Nephron progenitor cell (in vitro differentiated cells): ENCODE measurements at places on chromosomes 5 and 9.

DNA sequence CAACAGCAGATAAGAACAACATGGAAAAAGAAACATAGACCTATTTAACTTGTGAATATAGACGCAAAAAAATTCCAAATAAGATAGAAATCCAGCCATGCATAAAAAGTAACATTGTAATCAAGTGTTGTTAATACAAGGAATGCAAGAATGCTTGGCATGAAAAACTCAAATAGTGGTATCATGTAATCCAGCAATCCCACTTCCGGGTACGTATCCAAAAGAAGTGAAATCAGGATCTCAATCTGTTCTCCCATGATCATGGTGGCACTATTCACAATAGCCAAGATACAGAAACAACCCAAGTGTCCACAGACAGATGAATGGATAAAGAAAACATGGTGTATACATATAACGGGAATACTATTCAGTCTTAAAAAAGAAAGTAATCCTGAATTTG, 437.4 kb downstream of the ARHGEF28 start:
- H3K27me3 ChIP-seq, result peaks cover 4% of the 10 kb centered on the region
- no peak for DNase-seq
- no peak overlapping the region for H3K27ac ChIP-seq
- no peak overlapping the region for H3K4me3 ChIP-seq

DNA sequence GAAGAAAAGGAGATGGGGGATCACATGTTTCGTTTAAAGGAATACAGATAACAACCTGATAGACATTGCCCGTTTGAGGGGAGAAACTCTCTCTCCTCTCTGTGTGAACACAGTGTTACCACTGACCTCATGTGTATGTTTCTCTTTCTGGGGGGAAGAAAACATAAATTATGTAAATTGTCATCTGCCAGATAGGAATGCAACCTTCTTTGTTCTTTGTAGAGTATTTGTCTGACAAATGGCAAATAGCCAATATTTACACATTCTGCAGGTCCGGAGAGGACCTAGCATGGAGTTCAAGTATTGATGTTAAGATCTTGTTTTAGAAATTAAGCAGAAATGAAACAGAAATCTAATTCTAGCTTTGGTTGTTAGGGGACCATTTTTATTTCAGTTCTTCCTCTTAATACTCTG, 276.3 kb downstream of the SAXO1 start:
- H3K27me3 ChIP-seq, result peaks cover 3% of the 10 kb centered on the region
- no peaks in the 10 kb centered on the region for H3K36me3 ChIP-seq
- no peak for DNase-seq
- H3K27ac ChIP-seq, result no peak overlapping the region

DNA sequence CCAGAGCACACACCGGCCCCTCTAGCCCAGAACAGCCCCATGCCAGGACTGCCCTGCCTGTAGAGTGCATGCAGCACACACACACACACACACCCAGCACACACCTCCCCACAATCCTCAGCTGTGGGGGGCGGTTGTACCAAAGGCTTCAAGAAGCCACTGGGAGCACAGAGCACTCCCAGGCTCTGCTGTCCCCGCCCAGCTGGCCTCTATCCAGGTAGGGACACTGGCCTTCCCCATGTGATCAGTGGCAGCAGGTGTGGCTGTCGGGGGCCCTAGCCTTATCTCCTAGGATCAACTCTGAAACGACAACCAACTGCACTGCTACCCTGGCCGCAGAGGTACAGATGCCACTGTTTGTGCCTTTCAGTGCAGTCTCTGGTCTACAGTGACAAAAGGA, 2.0 kb downstream of the ANAPC2 start:
- DNase-seq, result no peak
- H3K27ac ChIP-seq, result no peak overlapping the region
- peaks cover 14% of the 10 kb centered on the region for H3K36me3 ChIP-seq
- peak overlapping the region; percentile 93 for H3K4me3 ChIP-seq
- no peaks in the 10 kb centered on the region for H3K27me3 ChIP-seq

- no peaks in the 10 kb centered on the region for H3K36me3 ChIP-seq
- peaks cover 35% of the 10 kb centered on the region for H3K4me1 ChIP-seq
- no peak for DNase-seq
- no peak overlapping the region for H3K4me3 ChIP-seq
These were observed 13.0 kb downstream of the C1QTNF2 start for GRCh38 chr5:160357394-160357793.

DNA sequence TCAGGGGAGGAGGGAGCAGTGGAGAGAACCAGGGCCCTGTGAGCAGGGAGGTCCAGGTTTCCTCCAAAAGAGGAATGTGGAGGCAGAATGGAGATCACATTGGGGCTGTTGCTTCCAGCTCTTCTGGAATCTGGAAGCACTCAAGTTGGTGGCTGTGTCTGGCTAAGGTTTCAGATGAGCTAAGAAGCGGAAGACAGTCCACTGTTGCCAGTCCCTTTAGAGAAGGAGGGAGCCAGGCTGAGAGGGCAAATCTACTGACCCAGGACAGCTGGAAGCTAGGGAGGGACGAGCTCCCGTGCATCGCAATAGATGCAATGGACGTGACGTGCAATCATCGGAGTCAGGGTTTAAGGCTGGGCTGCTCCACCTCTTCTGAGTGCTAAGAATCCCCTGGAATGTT, 71.2 kb downstream of the TENT4A start:
- H3K27me3 ChIP-seq, result peaks cover 8% of the 10 kb centered on the region
- H3K27ac ChIP-seq, result peak overlapping the region; percentile 10
- peaks cover 31% of the 10 kb centered on the region for H3K4me1 ChIP-seq
- no peak for DNase-seq
- H3K36me3 ChIP-seq, result no peaks in the 10 kb centered on the region

GRCh38 chr9:135069558-135070197, 17.8 kb upstream of the OLFM1 start:
- no peak overlapping the region for H3K4me3 ChIP-seq
- no peak overlapping the region for H3K27ac ChIP-seq
- no peaks in the 10 kb centered on the region for H3K36me3 ChIP-seq
- H3K4me1 ChIP-seq, result peaks cover 17% of the 10 kb centered on the region
- DNase-seq, result no peak

- no peak overlapping the region for H3K27ac ChIP-seq
- peaks cover 5% of the 10 kb centered on the region for H3K4me1 ChIP-seq
- DNase-seq, result no peak
- peaks cover 5% of the 10 kb centered on the region for H3K27me3 ChIP-seq
- H3K36me3 ChIP-seq, result peaks cover 7% of the 10 kb centered on the region
These were observed 7.4 kb downstream of the SLC22A4 start for GRCh38 chr5:132301344-132302271.

DNA sequence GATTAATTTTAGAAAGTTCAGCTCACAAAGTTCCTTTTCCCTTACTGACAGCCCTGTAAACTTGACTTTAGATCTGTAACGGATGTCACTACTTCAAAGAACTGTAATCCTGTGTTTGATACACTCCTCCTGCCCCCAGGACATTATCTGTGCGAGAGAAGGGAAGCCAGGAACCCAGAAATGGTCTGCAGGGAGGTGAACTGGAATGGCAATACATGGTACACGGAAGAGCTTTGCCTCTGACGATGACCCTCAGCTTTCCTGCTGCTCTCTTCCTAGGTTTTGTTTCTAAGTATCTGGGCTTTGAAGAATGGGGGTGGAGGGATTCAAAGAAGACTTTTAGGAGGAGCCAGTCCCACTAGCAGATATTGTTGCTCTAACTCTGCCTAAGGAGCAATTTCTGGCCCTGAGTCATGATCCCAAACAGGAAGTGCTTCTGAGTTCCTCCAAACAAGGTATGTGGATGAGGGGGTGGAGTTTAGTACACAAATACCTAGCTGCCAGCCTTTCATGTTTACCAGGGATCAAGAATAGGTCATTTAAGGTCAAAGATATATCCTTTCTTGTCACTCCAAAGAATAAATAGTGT, 43.4 kb upstream of the TMC1 start:
- no peak for DNase-seq
- H3K36me3 ChIP-seq, result peaks cover 6% of the 10 kb centered on the region
- H3K27me3 ChIP-seq, result peaks cover 3% of the 10 kb centered on the region

DNA sequence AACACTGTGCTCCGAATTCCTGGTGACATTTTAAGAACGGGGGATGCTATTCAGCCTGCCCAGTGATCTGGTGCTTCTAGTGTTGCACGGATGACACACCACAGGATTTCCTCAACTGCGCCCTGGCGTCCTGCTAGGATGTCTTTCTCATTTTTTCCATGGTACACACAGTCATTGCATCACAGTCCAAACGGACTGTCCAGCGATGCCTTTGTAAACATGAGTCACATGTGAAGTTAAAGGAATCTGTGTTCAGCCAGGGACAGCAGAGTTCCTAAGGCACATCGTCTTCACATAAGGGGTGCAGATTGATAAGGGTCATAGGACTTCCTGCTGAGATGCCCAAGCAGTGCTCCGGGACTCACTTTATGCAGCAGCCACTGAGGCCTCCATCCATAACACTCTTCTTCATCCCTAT, 9.3 kb upstream of the PTPN3 start:
- no peak overlapping the region for H3K4me3 ChIP-seq
- peaks cover 48% of the 10 kb centered on the region for H3K27me3 ChIP-seq
- DNase-seq, result no peak
- no peaks in the 10 kb centered on the region for H3K36me3 ChIP-seq

GRCh38 chr9:134629586-134630392, 11.8 kb upstream of the COL5A1 start:
- H3K36me3 ChIP-seq, result no peaks in the 10 kb centered on the region
- no peak for DNase-seq
- no peak overlapping the region for H3K4me3 ChIP-seq
- peaks cover 7% of the 10 kb centered on the region for H3K27me3 ChIP-seq

DNA sequence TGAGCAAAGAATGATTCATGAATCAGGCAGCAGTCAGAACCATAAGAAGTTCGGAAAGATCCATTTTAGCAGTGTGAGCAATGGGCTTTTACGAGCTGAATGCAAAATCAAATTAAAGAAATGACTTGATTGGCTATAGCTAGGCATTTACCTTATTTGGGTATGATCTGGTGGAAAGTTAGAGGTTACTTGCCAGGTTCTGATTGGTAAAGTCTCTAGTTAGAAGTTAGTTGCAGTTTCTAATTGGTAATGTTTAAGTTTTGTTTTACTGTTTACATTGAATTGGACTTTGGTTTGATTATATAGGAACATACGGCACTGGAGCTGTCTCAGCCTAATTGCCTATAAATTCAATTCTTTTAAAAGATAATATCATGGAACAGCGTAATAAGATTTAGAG, 97.9 kb downstream of the ITGA1 start:
- H3K4me3 ChIP-seq, result no peak overlapping the region
- H3K27me3 ChIP-seq, result no peaks in the 10 kb centered on the region
- peaks cover 4% of the 10 kb centered on the region for H3K36me3 ChIP-seq
- H3K4me1 ChIP-seq, result peaks cover 16% of the 10 kb centered on the region
- DNase-seq, result no peak

- no peak overlapping the region for H3K4me3 ChIP-seq
- H3K27me3 ChIP-seq, result peaks cover 20% of the 10 kb centered on the region
- H3K27ac ChIP-seq, result peak overlapping the region; percentile 15
These were observed 10.1 kb upstream of the ZNF484 start for GRCh38 chr9:92887880-92888338.

DNA sequence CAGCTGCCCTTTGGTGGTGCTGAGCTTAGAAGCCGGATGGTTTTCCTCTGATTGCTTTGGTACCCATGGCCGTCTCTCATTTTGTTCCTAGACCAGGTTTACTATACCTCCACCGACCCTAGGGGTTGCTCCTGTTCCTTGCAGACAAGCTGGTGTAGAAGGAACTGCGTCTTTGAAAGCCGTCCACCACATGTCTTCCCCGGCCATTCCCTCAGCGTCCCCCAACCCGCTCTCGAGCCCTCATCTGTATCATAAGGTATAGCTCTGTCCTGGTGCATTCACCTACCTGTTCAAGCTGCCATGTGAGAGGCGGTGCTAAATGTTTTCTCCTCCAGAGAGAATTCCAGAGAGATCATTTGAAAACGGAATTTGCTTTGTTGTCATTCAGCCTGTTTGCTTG, 39.5 kb downstream of the TENT4A start:
- H3K4me1 ChIP-seq, result no peaks in the 10 kb centered on the region
- no peak overlapping the region for H3K27ac ChIP-seq
- H3K27me3 ChIP-seq, result peaks cover 3% of the 10 kb centered on the region
- peaks cover 92% of the 10 kb centered on the region for H3K36me3 ChIP-seq

GRCh38 chr5:64333886-64334285, 168.2 kb downstream of the RNF180 start:
- H3K36me3 ChIP-seq, result no peaks in the 10 kb centered on the region
- H3K4me1 ChIP-seq, result no peaks in the 10 kb centered on the region
- no peak overlapping the region for H3K4me3 ChIP-seq
- no peak for DNase-seq

- peaks cover 16% of the 10 kb centered on the region for H3K4me1 ChIP-seq
- H3K36me3 ChIP-seq, result peaks cover 15% of the 10 kb centered on the region
- H3K4me3 ChIP-seq, result no peak overlapping the region
- no peak overlapping the region for H3K27ac ChIP-seq
These were observed 50.0 kb downstream of the FBXL7 start for GRCh38 chr5:15549961-15550360.

DNA sequence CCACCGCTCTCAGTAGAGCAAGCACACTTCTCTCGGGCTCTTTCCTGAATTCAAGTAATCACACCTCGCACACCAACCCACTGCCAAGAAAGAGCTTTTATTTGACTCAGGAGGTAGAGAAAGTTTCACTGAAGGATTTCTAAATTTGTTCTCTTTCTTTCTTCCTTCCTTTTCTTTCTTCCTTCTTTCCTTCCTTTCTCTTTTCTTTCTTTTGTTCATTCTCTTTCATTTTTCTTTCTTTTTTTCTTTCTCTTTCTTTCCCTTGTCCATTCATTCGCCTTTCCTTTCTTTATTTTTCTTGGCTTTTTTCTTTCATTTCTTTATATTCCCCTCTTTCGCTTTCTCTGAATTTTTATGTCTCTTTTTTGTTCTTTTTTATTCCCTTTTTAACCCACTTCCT, 300.1 kb downstream of the ENC1 start:
- peaks cover 2% of the 10 kb centered on the region for H3K27me3 ChIP-seq
- no peak overlapping the region for H3K4me3 ChIP-seq

GRCh38 chr5:149485655-149486615, 65.3 kb downstream of the CSNK1A1 start:
- peaks cover 29% of the 10 kb centered on the region for H3K4me1 ChIP-seq
- H3K27ac ChIP-seq, result no peak overlapping the region
- H3K4me3 ChIP-seq, result no peak overlapping the region
- no peaks in the 10 kb centered on the region for H3K27me3 ChIP-seq
- no peak for DNase-seq
- no peaks in the 10 kb centered on the region for H3K36me3 ChIP-seq

DNA sequence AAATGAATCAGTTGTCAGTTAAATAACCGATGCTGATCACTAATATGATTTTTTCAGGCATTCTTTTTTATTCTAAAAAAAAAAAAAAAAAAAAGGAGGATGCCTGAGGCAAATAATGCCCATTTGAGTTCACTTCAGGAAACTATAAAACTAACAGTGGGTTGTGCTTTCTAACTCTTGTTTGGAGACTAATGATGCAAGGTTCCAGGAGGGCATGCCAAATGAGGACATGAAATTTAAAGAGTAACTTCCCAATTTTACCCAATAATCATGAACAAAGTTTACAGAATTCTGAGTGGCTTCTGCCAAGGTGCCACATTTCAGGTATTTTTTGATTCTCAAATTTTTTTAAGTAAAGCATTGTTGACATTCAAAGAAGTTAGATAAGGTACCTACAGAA, 41.0 kb downstream of the CEP120 start:
- H3K27me3 ChIP-seq, result peaks cover 4% of the 10 kb centered on the region
- no peak overlapping the region for H3K27ac ChIP-seq
- DNase-seq, result no peak
